Neural progenitor cell (in vitro differentiated cells): ENCODE measurements at places on chromosomes 3 and 15.

- DNase-seq = no peak
Measured at GRCh38 chr3:52270252-52270754, 8.1 kb downstream of the WDR82 start.

DNA sequence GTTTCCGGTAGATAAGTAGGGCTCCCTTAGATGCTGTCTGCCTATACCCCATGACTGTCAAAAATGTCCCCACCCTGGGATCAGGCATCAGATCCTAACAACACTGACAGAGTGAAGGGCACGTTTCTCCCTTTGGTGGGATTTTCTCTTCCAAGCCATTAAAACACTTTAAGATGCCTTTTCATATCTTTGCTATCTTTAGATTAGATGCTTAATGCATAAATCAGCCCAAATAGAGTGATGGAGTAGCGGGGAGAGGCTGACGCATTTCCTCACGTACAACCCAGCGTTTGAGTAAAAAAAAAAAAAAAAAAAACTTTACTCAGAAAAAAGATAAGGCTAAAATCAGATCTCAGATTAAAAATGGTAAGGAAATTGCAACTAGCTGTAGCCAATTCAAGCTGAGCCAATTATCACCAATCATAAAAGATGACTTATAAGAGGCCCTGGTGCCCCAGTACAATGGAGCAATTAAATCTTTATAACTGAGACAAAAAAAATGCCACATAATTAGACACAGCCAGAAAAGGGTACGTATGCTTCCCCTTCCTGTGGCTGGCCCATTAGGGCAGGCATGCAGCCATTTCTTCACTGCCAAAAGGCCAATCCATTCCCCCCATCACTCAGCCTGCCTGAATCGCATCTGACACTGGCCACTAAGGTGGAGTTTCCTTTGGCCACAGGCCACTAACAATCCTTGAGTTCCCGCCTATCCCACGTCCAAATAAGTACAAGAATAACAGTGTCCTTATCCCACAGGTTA, 45.0 kb downstream of the RFTN1 start:
- no peak for DNase-seq

DNA sequence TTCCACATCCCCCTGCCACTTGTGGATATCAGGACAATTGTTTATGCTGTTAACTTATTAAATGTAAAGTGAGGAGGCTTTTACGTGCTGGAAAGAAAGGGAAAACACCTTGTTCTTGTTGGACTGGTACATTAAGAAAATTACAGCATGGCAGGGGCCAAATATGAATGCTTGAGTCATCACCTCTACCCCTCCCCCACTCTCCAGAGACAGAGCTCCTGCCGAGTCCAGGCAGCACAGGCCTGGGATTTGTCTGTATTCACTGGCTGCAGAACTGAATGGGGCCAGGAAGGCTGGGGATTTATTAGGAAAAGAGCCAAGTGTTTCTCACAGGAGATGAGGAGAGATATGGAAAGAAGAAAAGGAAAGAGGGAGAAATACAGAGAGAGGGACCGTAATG, 308.9 kb downstream of the EPHB1 start:
- DNase-seq = peak; percentile 45

GRCh38 chr15:71570736-71571135, 239.6 kb upstream of the NR2E3 start:
- DNase-seq = no peak

DNA sequence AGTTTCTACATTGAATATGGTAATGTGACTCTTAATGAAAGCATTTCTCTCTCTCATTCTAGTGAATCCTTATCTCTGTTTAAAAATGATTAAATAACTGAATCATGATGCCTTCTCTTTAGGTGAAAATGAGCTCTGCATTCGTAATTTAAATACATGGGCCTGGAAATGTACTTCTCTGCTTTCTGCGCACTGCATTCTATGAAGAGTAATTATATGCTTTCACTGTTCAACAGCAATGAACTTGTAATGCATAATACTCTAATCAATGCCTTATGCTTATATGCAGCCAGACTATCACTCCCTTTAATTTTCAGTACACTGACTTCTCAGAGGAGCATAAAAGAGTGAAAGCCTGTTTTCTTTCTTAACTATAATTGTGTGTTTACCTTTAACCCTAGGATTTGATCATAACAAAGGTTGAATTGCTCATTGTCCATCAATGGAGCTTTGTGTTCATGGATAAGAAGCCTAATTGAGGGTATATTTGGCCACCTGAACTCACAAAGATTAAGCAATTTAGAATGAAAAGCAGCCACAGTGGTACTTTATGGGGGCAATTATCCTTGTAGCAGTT, 330.8 kb upstream of the PDZRN3 start:
- no peak for DNase-seq
